ENCODE measurements at places on chromosomes 5 and 9. TPM values are rescaled to one million over a fixed set of nuclear protein-coding genes. Genes with fewer than 3 reads are reported as not detected.

GRCh38 chr9:89885156-89885555 lies 280.3 kb downstream of the GADD45G start:
- DNase-seq, result no peak

DNA sequence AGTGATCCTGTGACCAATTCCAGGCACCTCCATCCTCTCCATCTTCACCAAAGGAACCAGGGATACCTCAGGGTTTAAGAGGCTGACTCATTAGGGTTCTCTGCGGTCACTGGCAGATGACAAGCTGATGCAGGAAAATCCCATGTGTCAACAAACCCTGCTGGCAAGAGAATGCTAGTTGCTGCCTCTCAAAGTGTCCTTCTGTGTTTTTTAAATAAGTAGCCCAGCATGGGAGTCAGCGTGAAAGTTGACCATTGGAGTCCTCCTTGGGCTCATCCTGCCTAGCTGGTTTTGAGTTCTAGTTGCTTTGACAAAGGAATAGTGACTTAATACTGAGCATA lies 200.2 kb downstream of the SLIT3 start:
- peak; percentile 77 for DNase-seq

GRCh38 chr5:126433701-126434100 lies 10.5 kb downstream of the GRAMD2B start:
- no peak for DNase-seq

ANGPTL2 gene
- total RNA-seq, result 5.0 TPM

PCDHGA2 gene
- 0.27 TPM for total RNA-seq

DNM1 gene
- total RNA-seq, result 18.9 TPM

RANBP6 gene
- total RNA-seq, result 31.6 TPM

PCDHA5 gene
- not detected for total RNA-seq
